Urinary bladder (tissue), 4 donors: ENCODE measurements at places on chromosomes 11 and 22.

GRCh38 chr11:13010749-13011465 lies 1.8 kb downstream of the RASSF10 start:
- DNase-seq: no peak

DNA sequence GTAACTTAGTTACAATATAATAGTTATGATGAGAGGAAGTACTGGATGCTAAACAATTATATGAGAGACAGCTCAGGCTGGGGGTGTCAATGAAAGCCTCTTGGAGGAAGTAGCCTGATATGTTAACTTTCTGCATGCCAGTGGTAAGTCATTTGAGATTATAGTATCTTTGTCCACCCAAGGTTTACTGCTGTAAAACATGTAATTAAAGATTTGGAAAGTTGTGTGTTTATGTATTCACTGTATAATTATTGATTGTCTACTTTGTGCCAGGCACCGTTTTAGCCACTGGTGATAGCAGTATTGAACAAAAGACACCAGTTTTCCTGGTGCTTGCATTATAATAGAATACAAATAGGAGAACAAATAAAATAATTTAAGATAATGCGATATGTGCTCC lies 624 bp upstream of the DNAJB7 start:
- no peak for DNase-seq

- DNase-seq: no peak
These were observed 361.6 kb downstream of the GUCY1A2 start for GRCh38 chr11:106656646-106657045.

DNA sequence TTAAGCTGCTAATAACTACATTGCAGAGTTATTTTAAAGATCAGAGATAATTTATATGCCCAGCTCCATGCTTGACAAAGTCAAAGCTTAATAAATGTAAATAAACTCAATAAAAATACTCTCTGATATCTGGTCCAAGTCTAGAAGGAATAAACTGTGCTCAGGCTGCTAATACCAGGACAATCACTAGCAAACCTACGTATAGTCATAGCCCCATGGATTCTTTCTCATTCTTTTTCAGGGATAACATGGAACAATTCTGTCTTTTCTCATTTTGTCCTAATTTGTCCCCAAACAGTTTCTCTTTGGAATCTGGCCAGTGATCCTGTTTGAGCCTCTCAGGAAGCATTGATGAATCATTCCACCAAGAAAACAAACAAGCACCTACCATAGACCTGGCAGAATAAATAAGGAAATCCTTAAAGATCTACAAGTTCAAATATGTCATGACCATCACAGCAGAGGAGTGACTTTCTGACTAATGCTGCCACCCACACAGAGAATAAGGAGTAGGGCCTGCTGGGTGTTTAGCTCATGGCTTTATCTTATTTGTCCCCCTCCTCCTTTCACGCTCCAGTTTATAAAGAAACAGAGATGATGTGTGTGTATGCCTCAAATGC lies 14.1 kb upstream of the B3GNT6 start:
- DNase-seq: no peak
